ENCODE measurements at places on chromosomes 1 and 21. TPM values are rescaled to one million over a fixed set of nuclear protein-coding genes. Genes with fewer than 3 reads are reported as not detected.

DNA sequence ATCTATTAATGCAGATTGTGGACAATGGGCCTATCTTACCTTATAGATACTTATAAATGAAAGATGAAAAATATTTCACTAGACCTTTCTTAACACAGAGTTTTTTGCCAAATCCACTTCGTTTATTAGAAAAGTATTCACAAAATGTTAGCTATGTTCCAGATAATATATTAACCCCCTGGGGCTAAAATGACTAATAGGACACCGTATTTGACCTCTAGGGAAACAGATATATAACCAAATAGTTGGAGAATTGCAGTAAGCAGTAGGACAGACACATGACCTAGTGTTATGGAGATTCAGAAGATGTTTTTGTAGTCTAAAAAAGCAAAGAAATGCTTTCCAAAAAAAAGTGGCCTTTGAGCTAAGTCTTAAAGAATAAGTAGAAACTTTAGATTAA, 106.9 kb downstream of the SEC16B start:
- no peak for DNase-seq

DNA sequence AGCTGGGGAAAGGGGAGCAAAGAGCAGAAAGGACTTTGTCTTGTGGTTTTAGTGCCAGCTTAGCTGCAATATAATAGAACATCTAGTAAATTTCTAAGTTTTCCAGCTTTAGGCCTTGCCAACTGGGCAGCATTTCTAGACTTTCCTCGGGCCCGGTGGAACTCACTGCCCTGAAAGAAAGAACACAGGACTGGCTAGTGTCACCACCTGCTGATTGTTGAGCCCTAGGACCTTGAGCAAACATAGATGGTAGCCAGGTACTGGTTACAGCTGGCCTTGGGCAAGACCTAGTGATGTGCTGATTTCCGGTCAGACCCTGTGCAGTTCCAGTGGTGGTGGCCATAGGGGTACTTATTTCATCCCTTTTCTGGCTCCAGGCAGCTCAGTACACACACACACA, 753.2 kb upstream of the B3GALT2 start:
- no peak for DNase-seq

- no peak for DNase-seq
Measured at GRCh38 chr1:114232691-114233090, 79.0 kb upstream of the SYT6 start.

DNA sequence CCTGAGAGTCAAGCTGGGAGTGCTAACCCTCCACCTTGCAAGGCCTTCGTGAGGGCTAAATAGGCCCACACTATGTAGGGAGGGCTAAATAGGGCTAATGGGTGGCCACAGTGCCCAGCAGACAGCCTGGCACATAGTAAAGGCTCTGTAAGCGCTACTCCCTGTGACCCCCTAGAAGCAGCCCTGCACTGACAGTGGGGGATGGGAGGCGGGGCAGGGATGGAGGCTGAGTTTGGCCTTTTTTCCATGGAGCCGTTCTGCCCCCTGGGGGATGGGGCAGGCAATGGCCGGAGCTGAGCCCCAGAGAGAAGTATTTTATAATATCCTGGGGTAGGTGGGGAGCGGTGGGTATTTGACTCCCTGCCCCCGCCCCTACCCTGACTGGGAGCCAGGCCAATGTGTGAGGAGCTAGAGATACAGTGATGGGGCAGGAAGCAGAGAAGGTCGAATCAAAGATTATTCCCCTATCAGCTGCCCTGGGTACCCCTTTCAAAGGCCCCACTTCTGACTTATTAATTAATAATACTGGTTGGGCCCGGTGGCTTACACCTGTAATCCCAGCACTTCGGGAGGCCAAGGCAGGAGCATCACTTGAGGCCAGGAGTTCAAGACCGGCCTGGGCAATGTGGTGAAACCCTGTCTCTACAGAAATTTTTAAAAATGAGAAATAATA, 42.3 kb downstream of the LACTBL1 start:
- DNase-seq: peak; percentile 45

DNA sequence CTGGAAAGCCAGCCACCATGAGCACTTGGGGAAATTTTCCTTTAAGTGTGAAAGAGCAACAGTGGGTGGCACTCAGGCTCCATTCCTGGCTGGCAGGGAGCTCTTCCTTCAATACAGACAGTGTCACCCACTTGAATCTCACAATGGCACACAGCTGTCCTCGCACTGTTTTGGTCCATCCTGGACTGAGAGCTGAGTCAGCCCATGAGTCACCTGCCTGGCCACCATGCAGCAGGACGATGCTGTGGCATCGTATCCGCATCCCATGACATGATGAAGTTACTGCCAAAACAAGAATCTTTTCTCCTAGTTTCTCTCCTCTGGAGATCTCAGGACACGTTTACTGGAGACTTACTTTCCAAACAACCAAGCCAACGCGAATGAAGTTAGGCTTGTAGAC, 6.0 kb downstream of the TMPRSS2 start:
- no peak for DNase-seq

GRCh38 chr1:39901714-39902459, at the start of gene MYCL:
Gene MYCL, minus strand, starts transcription at chr1:39901917. Its CDS starts 483 bp downstream, at chr1:39901434.
- peak; percentile 81 for DNase-seq

GRCh38 chr1:209412566-209412965, 170.9 kb upstream of the CAMK1G start:
- DNase-seq: no peak

- peak; percentile 91 for DNase-seq
Measured at GRCh38 chr1:109790735-109791494, 27.2 kb upstream of the EPS8L3 start.

DNA sequence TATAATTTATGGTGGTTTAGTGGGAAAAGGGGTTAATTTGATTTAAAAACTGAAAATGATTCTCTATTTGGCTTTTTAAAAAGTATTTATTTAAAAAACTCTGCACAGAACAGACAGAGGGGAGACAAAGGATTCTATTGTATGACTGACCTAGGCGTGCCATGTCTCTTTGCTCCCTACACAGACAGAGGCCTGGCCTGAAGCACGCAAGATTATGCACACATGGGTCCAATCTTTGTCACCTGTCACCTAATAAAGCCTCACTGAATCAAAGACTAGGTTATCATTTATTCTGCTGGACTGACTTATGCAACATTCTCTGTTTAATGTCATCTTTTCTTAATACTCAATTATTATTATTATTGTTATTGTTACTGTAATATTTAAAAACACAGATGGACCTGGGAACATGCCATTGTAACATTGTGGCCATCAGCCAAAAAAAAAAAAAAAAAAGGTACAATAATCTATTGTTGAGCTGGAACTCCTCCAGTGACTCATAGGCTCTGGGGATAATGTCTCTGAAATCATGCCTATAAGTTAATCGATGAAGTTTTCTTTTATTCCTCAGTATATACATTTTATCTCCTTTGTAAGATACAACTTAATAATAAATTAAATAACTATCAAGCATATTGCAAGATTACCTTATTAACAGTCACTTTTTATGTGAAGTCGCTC, 112.1 kb downstream of the RUNX1 start:
- peak; percentile 28 for DNase-seq

GRCh38 chr1:6503884-6504602, 12.6 kb upstream of the PLEKHG5 start:
- DNase-seq: no peak

DNA sequence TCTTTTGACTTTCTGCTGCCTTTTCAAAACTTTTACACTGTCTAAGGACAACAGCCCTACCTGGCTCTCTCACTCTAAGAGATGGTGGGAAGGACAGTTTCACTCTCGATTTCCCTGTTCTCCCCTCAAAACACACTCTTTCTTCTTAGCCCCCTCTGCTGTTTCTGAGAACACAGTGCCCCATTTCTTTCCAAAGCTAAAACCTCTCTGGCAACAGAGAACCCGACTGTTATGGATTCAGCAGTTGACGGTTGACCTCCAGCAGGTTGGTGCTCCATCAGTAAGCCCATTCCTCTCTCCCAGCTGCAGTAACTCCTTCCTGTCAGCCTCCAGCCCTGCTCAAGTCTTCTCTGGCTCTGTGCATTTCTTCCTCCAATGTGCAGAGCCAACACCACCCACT, 88.2 kb upstream of the ABCD3 start:
- peak; percentile 76 for DNase-seq

DNA sequence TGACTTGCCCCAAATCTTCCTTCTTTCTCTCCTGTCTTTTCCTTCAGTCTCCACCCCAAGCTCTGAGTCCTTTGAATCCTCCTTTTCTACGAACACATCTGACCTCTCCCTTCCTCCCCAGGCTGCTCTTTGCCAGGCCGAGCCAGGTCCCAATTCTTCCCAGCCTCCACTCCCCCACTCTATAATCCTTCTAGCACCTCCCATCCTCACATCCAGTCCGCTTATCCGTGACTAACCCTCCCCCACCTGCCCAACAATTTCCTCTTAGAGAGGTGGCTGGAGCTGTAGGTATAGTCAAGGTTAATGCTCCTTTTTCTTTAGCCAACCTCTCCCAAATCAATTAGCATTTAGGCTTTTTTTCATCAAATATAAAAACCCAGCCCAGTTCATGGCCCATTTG, 9.5 kb upstream of the HPDL start:
- DNase-seq: no peak

GRCh38 chr1:32352239-32352745, 10.0 kb downstream of the FAM229A start:
- DNase-seq: no peak

GRCh38 chr21:44865561-44866280, 7.8 kb downstream of the PTTG1IP start:
- DNase-seq: peak; percentile 23

DNA sequence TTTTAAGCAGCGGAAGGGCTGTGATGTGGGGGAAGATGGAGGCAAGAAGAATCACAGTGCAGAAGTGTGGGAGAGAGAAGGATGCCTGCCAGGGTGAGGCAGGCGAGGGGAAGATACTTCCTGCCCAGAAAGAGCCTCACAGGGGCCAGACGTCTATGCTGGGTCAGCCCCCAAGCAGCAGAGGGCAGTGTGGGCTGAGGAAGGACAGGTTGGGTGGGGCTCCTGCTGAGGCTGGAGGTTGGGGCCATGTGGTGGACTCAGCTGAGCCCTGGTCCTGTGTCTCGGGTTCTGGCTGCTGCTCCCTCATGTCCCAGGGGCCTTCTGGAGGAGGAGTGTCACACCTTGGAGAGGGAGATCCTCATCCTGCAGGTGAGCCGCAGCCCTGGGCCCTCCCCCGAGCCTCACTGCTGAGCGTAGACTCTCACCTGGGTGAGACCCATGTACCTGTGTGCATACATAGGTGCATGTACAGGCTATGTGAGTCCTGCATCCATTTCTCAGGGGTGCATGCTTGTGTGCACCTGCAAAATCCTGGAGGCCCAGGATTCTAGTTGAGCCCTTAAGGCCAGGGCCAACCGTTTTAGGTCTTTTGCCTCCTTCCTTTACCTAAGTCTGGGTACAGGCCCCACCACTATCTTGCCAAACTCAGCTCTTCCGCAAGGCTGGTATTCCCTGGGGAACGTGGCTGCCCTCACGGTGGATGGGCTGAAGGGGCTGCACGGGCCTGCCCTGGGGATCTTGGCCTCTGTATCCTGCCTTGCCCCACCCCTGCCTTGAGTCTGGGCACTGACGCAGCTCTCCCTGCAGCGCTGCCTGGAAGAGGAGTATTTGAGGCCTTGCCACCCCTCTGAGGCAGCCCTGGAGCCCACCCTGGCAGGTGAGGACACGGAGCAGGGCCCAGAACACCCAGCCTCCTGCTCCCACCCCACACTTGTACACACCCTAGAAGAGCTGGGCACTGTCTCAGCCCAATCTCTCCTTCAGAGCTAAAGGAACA, 3.7 kb downstream of the CCDC24 start:
- no peak for DNase-seq

DNA sequence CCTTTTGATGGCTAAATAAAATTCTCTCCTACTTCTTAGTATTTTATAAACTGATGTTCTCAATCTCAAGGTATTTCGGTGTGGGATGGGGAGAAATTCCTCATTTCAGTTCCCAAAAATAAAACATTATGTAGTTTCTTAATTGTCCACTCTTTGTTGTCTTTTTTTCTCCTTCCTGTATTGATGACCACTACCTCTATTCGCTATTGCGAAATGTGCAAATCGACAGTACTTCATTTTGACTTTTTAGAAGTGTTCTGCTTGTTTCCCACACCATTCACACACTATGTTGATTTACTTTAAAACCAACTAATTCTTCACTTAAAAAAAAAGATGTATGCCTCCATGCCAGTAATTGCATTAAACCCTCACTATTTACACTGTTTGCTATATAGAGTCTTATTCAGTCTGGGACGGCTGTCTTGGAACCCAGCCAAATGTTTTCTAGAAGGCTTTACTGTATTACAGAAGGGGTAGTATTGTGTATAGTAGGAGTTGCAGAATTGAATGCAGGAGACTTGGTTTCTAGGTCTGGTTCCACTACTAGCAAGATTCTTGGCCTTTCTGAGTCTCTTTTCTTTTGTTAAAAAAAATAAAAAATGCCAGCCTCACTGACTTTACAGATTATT, 5.6 kb downstream of the RNF2 start:
- DNase-seq: no peak

- no peak for DNase-seq
Measured at GRCh38 chr1:24984800-24985522, 54.9 kb upstream of the RUNX3 start.

DNA sequence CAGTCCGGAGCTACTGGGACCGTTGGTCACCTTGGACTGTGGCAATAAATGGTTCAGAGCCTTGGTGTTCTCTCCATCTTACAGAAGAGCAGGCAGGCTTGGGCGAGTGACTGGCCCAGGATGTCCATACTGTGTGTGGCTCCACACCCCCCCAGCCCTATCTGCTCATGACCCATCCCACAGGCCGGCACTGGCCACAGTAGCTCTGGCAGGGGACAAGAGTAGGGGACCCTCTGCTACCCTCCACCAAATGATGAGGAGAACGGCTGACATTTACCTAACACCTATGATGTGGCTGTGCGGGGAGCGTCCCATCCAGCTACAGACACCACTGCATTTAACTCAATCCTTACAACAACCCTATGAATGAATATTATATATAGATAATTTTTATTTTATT, 13.3 kb downstream of the LDLRAD2 start:
- DNase-seq: no peak

The TCEA3 gene
- 0.22 TPM for total RNA-seq

The CAMSAP2 gene
- 26.0 TPM for total RNA-seq

The LMOD1 gene
- total RNA-seq: not detected

The HSD3B2 gene
- total RNA-seq: not detected

The OPTC gene
- not detected for total RNA-seq

The C8A gene
- not detected for total RNA-seq

The SPRR2E gene
- not detected for total RNA-seq

The GBP5 gene
- total RNA-seq: under 0.01 TPM
